ENCODE measurements at places on chromosomes 6 and 20.

GRCh38 chr6:140459209-140459608, 1084.8 kb upstream of the CITED2 start:
- no peak for DNase-seq

- no peak for DNase-seq
These were observed 58.4 kb downstream of the HIVEP2 start for GRCh38 chr6:142886431-142887170.

GRCh38 chr6:66851930-66852329, 1144.9 kb upstream of the EYS start:
- DNase-seq = no peak

- no peak for DNase-seq
These were observed 49.5 kb downstream of the DLGAP4 start for GRCh38 chr20:36355469-36356171.

DNA sequence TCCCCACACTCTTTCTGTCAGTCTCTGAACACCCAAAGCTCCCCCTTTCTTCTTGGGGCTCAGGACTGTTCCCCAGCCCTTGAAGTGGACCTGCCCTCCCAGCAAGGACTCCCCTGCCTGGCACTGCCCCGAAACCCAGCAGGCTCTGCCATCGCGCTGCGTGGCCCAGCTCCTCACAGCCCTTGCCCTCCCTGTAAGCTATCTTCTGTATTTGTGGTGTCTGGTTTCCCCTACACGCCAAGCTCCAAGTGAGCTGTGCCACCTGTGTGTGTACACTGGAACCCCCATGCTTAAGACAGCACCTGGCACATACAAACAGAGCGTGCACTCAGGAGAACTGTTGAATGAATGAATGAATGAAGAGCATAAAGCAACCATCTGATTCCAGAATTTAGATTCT, 57.7 kb downstream of the TMEM242 start:
- no peak for DNase-seq

DNA sequence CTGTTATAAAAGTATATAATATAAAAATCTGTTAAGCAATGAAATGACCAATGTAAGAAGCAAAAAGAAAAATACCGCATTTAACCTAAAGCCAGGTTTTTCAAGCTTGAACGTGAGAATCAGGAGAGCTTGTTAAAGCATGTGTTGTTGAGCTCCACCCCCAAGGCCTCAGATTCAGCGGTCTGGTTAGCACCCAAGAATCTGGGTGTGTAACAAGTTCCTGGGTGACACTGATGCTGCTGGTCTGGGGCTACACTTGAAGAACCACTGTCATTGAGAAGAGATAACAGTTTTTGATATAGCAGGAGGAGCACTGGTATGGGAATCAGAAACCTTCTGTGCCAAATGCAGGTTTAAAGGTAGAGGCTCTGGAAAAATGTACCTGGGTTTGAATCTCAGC, 154.0 kb downstream of the ID4 start:
- no peak for DNase-seq

GRCh38 chr20:36364506-36364905, 58.4 kb downstream of the DLGAP4 start:
- DNase-seq = no peak

DNA sequence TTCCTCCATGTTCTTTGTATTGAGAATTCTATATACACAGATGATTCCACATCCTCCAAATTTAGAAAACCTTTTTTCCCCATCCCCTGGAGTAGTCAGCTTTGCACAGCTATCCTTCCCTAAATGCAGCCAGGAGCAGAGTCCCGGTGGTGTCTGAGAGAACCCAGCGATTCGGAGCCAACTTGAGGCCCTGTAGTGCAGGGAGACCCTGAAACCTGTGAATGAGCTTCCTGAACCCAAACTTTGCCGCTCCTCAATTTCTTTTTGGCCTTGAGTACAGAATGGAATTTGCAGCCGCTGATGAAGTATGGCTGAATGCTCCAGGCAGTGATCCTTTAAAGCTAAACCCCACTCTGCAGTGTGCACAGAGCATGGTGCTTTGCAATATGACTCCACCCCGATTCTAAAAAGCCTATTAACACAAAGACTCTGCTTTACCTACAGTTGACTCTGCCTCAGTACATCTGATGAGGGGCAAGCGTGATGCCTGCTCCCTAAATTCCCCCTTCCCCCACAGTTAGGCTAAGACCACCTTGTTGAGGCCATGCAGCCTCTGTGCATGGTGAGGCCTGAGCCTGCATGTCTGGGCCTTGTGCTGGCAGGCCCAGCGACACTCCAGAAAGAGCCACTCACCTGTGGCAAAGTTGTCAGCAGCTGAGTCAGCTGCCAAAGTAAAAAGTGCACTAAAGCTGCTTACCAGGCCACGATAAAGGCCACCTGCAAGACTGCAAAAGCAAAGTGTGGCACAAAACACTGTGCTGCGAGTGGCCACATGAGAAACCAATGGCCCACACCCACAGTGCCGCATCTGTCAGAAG, 82.1 kb downstream of the PLEKHG1 start:
- no peak for DNase-seq

GRCh38 chr6:137219664-137220252, 573 bp upstream of the IFNGR1 start:
- no peak for DNase-seq

- no peak for DNase-seq
These were observed 54.5 kb upstream of the DACT2 start for GRCh38 chr6:168374051-168374502.

DNA sequence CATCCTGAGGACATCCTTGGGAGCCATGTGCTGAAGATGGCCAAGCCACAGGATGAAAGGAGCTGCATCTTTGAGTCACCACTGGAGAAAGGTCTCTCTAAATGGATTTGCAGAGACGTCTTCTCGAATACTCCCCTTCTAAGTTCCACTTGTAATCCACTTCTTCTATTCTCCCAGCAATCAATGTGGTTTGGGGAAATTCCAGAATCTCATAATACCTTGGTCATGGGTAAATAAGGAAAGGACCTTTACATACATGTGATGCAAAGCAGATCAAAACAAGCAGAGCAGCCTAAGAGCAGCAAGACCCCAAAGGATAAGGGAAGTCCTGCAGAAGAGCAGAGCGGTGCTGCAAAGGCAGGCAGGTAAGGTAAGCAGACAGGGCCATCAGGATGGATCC, 35.3 kb downstream of the TRIM38 start:
- no peak for DNase-seq

- DNase-seq = no peak
These were observed 52.6 kb upstream of the PDE7B start for GRCh38 chr6:135798751-135799515.

- no peak for DNase-seq
These were observed 23.9 kb upstream of the E2F3 start for GRCh38 chr6:20377623-20378265.

Measured in stromal cell of bone marrow (primary cell).